ENCODE measurements at places on chromosomes 5 and 9.

- DNase-seq: no peak
Measured at GRCh38 chr5:17289681-17290539, 72.5 kb downstream of the BASP1 start.

DNA sequence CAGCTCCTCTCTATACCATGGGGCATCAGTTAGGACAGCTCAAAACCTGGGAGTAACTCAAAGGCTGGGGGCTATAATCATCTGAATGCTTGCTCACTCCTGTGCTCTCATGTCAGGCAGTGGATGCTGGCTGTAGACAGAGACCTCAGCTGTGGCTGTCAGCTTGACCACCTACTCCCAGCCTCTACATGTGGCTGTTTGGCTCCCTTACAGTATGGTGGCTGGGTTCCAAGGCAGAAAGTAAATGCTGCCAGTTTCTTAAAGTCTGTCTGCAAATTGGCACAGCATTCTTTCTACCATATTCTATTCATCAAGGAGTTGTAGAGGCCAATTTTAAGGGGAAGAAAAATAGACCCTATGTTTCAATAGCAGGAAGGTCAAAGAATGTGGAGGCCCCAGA lies 66.9 kb downstream of the TMC1 start:
- no peak for DNase-seq

DNA sequence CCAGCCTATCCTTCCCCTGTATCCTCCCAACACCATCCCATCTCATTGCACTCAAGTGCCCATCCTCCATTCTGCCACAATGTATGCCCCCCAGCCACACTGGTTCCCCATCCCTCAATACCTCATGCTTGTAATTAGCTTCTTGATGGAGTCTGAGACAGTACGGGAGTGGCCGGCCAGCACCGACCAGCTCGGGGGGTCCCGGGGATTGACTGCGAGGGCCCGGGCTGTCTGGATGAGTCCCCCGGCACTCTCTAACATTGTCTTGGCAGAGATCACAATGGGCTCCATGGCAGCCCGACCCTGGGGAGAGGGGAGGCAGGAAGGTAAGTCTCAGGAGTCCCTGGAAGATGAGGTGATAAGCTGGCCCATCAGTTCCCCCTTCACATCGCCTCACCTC lies 17.2 kb upstream of the TPM2 start:
- no peak for DNase-seq

- no peak for DNase-seq
Measured at GRCh38 chr9:114898741-114899140, 31.6 kb downstream of the TNFSF8 start.

DNA sequence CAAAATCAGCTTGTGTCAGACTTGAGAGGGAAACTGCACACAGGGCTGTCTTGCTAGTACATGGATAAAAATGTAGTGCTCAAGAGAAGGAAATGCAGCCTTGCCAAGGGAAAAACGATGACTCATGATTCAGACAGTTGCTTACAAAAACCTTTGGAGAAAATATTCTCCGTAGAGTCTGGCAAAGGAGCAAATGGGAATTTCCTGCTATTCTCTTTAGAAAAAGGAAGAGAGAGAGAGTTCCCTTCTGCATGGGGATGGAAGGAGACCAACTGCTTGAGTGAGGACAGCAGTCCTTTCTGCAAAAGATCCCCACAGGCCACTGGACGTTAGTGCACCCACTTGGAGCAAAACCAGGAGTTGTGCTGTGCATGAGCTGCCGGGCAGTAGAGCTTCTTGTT lies 7.6 kb downstream of the IFNB1 start:
- DNase-seq: no peak

Data from NCI-H1694 treated with DMSO at 0.1 percent for 48 hours (cell line).